ENCODE measurements at places on chromosomes 16 and 17. TPM values are rescaled to one million over a fixed set of nuclear protein-coding genes. Genes with fewer than 3 reads are reported as not detected.

Gene OGFOD1
- 95.2 TPM for total RNA-seq

Gene RMI2
- total RNA-seq = 19.4 TPM

Gene GSPT1
- 78.1 TPM for total RNA-seq

Gene TMEM114
- total RNA-seq = not detected

Gene SOST
- not detected for total RNA-seq

Gene TSNAXIP1
- 0.89 TPM for total RNA-seq

Gene GAST
- total RNA-seq = not detected

Gene KRT25
- not detected for total RNA-seq

Gene RFNG
- 50.9 TPM for total RNA-seq

Gene TBC1D3K
- not detected for total RNA-seq

Gene TMEM235
- not detected for total RNA-seq

All from uterine smooth muscle cell (primary cell).